ENCODE measurements at places on chromosomes 6 and 20. TPM values are rescaled to one million over a fixed set of nuclear protein-coding genes. Genes with fewer than 3 reads are reported as not detected.

Gene FBXL4
- 24.9 TPM for total RNA-seq

Gene GRM4
- total RNA-seq: 3.7 TPM

Gene IFT52
- 86.0 TPM for total RNA-seq

Gene SLC32A1
- 7.7 TPM for total RNA-seq

Gene STMND1
- total RNA-seq: not detected

Gene PPP1R16B
- total RNA-seq: 10.6 TPM

- DNase-seq: no peak
These were observed 4.9 kb upstream of the TOX2 start for GRCh38 chr20:43909720-43910119.

DNA sequence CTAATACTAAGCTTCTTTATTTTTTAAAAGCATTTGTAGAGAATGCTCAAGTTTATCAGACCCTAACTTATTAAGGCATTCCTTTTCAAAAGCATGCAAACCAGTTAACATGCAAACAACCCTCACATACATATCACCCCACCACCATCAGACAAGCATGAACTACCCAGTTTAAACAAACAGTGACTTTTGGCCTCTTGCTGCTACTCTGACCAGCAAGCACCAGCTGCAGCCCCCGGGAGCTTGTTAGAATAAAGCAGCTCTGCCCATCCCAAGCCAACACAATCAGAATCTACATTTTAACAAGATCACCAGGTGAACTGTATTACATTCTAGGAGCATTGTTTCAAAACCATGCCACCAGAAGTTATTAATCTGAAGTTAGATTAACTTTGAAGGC, 5.9 kb upstream of the NUP153 start:
- DNase-seq: no peak

GRCh38 chr6:34056305-34057108, 89.4 kb downstream of the GRM4 start:
- DNase-seq: no peak

DNA sequence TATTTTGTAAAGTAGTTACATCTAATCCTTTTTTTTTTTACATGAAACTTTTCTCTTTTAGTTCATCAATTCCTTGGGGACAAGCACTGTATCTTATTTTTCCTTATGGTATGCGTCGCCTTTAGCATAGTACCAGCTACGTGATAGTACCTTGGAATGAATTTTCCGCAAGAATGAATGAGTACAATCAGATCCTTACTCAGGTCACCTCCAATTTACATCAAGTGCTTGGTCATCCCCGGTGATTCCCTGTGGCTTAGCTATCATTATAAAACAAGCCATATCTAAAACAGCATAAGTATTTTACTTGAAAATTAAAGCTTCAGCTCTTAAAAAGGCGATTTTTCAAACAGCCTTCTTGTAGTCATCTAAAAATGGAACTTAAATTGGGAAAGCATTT, 680.4 kb upstream of the MAP3K7 start:
- no peak for DNase-seq

GRCh38 chr20:49936153-49937026, at the start of gene RNF114:
Gene RNF114, plus strand, starts transcription at chr20:49936397. Its CDS starts 16 bp downstream, at chr20:49936413.
- DNase-seq: peak; percentile 97

DNA sequence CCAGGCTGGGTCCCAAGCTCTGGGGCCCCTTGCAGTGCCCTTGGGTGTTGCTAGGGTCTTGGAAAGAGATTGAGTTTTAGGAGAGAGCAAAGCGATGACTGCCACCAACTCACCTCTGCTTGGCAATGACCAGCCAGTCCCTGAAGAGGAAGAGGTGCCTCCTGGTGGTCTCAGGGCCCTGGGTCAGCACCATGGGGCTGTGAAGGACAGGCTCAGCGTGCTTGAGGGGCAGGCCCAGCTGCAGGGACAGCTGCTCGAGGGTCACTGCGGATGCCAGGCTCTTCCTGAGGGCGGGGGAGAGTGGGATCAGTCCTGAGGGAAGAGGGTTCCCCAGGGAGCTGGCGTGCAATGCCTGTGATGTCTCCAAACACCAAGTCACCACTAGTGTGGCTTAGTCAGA, 50.8 kb upstream of the TAGAP start:
- no peak for DNase-seq

DNA sequence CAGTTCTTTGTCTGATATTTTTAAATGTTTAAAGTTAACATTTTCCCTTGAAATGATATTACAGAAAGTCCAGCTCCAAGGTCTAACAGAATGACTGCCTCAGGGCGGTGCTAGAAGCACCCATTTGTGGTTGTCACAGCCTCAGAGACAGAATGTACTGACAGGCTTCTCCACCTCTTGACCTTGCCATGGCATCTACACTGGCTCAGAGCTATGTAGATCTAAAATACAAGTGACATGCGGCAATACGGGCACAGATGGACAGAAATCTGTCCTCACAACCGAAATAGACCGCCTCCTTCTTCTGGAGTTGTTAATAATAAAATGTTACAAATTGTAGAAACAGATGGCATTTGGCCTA, 167.2 kb upstream of the THEMIS start:
- DNase-seq: no peak

GRCh38 chr6:44053760-44054556, 73.3 kb downstream of the MRPL14 start:
- no peak for DNase-seq

GRCh38 chr6:91860541-91861335, 1273.9 kb upstream of the MAP3K7 start:
- DNase-seq: no peak

GRCh38 chr20:62602550-62602949, 39.8 kb upstream of the SLCO4A1 start:
- no peak for DNase-seq
